ENCODE measurements at places on chromosomes 7 and 10.

- DNase-seq = no peak
Measured at GRCh38 chr10:31702005-31702404, 226.6 kb downstream of the ARHGAP12 start.

GRCh38 chr10:95508730-95509129, 52.4 kb downstream of the SORBS1 start:
- DNase-seq = no peak

- DNase-seq = no peak
Measured at GRCh38 chr10:53127686-53128085, 355.1 kb upstream of the MBL2 start.

GRCh38 chr10:30781670-30782121, 152.1 kb upstream of the LYZL2 start:
- no peak for DNase-seq

GRCh38 chr7:94898340-94898739, 9.1 kb upstream of the PPP1R9A start:
- DNase-seq = no peak

DNA sequence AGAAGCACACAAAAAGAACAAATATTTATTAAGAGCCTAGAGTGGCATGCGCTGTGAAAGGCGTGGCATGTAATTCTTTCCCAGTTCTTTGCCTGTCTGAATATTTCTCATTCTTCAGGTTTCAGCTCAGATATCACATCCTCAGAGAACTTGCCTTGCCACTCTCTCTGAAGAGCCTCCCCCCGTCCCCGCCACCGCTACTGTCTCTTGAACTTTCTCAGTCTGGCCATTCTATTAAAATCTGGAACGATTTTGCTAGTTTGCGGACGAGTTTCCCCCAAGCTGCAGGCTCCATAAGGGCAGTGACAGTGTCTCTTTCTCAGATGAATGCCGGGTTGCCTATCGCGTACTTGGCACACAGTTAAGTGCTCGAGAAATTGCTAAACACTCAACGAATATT, 787 bp upstream of the PLEKHA1 start:
- DNase-seq = no peak

DNA sequence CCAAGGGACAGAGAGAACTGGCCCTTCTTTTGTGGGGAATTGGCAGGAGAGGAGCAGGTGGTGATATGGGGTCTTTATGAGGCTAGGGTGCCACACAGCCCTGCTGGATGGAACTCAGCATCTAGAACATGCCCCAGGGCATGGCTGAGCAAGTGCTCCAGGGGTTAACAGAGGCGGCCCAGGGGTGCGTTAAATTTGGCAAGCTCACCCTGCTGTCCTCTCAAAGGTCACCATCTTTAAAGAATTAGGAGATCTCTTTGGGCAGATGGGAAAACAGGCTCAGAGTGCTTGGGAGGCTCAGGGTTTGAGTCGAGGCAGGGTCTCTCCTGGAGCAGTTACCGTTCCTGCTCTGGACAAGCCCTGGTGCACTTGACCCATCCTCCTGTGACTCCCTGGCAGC, 21.4 kb upstream of the UNC5B start:
- DNase-seq = no peak

- peak; percentile 74 for DNase-seq
Measured at GRCh38 chr7:129635300-129636029, 23.9 kb downstream of the NRF1 start.

- DNase-seq = no peak
Measured at GRCh38 chr10:64574371-64574770, 1053.2 kb downstream of the REEP3 start.

DNA sequence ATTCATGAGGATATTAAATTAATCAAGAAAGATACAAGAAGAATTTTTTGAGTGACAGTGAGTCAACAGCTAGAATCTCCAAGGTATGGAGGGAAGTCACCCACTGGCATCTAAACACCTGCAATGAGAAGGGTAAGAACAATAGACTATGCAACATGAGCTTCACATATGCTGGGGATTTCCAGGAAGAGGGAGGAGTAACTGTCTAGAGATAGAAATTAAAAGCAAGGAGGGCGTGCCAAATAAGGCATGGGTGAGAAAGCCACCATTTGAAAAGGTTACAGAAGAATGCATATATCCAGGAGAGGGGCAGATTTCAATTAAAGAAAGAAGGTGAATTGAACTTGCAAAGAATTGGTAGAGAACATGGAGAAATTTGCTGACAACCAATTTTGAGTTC, 365.7 kb downstream of the GPR37 start:
- no peak for DNase-seq

GRCh38 chr7:129017264-129017663, 37.6 kb downstream of the TNPO3 start:
- DNase-seq = no peak

- DNase-seq = no peak
Measured at GRCh38 chr10:58998924-58999713, 177.3 kb upstream of the PHYHIPL start.

DNA sequence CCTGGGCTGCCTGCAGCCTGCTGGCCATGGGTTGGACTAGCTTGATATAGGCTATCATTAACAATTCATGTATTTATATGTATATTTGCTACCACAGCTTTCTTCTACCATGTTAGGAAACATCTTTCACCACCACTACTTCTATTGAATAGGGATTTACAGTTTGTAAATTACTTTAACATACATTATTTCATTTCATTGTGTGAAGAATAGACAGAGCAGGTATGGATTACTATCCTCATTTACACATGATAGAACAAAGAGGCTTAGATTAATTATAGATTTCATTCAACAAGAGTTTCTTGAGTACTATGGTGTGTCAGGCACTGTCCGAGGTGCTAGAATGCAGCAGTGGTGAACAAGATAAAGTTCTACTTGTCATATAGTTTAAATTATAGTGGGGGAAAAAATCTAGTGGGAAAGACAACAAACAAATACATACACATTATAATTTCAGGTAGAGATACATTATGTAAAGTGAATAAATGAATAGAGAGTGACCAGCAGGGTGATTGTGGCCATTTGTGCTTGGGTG, 20.6 kb downstream of the VTI1A start:
- no peak for DNase-seq

DNA sequence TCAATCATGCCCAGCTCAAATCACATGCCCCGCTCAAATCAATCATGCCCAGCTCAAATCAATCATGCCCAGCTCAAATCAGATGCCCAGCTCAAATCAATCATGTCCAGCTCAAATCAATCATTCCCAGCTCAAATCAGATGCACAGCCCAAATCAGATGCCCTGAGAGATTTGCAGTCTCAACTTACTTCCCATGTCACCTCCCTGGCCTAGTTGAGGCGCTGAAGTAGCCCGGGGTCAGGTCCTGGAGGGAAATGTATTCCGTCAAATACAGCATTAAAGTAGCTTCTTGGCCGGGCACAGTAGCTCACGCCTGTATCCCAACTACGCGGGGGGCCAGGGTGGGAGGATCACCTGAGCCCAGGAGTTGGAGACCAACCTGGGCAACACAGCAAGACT, 15.7 kb upstream of the PRKAR1B start:
- no peak for DNase-seq

GRCh38 chr7:5423976-5424748, 528 bp upstream of the TNRC18 start:
- peak; percentile 64 for DNase-seq

DNA sequence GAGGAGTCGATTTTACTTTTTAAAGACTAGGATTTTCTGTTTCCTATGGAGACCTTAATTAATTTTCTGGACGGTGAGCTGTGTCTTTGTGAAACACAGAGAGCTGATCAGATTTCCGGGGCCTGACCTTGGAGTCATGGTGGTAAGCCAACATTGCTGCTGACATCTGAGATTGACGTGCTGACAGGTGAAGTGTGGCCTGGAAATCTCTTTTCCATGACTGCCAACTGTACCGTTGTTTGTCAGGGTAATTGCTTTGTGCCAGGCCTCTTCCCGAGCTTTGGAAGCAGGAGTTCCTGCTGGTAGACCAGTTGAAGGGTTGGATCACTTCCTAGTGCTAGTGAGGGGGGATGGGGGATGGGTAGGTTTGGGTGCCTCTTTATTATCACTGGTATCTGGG, 71.2 kb downstream of the ADRA2A start:
- DNase-seq = no peak

DNA sequence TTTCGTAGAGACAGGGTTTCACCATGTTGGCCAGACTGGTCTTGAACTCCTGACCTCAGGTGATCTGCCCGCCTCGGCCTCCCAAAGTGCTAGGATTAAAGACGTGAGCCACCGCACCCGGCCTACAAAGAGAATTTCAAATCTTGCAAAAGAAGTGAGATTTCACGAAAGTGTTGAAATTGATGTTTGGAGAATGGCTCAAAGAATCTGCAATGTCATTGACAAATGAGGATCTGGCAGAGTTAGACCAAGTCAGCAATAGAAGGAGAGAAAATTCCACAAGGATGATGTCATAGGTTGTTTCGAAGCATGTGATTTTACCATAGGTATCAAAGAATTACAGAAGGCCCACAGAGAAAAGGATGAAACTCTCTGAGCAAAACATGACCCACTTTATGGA, 71.7 kb downstream of the LYZL2 start:
- DNase-seq = no peak

DNA sequence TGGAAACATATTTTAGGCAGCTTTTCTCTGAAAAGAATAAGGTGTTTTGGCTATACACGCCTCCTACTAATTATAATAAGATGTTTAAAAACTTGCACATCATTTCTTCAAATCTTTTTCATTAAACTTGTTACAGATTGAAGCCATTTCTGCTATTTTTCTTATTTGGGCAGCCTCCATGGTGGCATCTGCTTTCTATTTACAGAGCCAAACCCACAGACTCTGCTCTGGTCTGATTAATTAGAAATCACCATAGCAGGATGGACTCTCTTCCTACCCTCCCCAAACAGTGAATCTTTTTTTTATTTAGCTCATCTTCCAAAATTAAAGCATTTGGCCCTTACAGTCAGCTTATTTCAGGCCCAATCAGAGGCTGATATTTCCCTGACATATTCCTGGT, 85.7 kb upstream of the AOAH start:
- no peak for DNase-seq

DNA sequence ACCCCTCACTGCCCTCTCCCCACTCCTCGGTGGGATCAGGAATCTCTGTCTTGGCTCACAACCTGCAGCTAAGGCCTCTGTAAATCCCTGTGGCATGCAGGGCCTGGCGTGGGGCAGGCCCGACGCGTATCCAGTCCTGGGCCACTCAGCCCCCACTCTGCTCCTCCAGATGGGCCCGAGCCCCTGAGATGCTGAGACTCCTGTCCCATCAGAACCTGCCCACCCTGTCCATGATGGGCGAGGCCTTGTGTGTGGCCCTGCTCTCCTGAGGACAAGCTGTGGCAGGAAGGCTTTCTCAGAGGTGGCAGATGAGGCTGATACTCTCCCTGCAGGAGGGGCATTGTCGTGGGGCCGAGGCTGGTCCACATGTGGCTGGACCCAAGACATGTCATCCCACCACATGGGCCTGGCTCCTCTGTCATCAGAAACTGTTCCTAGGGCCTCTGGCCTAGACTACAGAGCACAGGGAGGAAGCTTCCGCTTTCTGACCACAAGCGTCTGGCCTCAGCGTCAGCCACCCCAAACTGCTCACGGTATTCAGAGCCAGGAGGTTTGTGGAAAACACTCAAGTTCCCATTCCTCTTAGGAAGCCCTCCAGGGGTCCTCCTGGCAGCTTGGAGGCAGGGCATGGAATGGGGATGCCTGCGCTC, 6.0 kb downstream of the ALOX5 start:
- no peak for DNase-seq

GRCh38 chr7:79340212-79340611, 113.3 kb downstream of the MAGI2 start:
- DNase-seq = no peak

DNA sequence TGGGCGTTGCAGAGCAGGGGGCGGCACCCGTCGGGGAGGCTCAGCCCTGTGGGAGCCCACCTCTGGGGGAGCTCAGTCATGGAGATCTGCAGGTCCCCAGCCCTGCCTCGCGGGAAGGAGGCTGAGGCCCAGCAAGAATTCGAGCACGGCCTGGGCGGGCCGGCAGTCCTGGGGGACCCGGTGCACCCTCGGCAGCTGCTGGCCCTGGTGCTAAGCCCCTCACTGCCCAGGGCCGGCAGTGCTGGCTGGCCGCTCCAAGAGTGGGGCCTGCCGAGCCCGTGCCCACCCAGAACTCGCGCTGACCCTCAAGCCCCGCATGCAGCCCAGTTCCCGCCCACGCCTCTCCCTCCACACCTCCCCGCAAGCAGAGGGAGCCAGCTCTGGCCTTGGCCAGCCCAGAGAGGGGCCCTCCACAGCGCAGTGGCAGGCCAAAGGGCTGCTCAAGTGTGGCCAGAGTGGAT, 76.2 kb downstream of the TMEM26 start:
- DNase-seq = no peak

DNA sequence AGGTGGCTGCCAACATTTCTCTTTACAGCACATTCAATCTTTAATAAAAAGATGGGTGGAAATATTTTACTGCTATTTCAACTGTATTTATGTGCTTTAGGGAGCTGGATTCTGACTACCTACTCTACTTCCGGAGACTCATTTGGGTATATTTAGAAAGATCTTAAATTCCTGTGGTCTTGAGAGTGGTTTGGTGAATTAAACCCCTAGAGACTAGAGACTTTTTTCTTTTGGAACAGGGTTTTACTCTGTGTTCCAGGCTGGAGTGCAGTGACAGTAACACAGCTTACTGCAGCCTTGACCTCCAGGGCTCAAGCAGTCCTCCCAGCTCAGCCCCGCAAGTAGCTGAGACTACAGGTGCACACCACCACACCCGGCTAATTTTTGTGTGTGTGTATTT, 79.0 kb upstream of the HABP2 start:
- DNase-seq = no peak

- peak; percentile 45 for DNase-seq
Measured at GRCh38 chr7:23467806-23468525, 2.3 kb downstream of the IGF2BP3 start.

- DNase-seq = peak; percentile 67
Measured at GRCh38 chr7:97005183-97006054, at the start of gene DLX6. Gene DLX6, plus strand, starts transcription at chr7:97005553. Its CDS starts 425 bp downstream, at chr7:97005978.

- no peak for DNase-seq
Measured at GRCh38 chr7:20466543-20467021, 135.9 kb downstream of the ITGB8 start.

GRCh38 chr10:120221873-120222485, 235.0 kb upstream of the PLPP4 start:
- no peak for DNase-seq

Data from activated T-cell treated with anti-CD3 and anti-CD28 coated beads, Interleukin-2, amount 50 U/mL, for 48 hours (primary cell).